CD4-positive, alpha-beta T cell treated with Interleukin-4 for 1 hour (primary cell): ENCODE measurements at places on chromosomes 7 and 10.

DNA sequence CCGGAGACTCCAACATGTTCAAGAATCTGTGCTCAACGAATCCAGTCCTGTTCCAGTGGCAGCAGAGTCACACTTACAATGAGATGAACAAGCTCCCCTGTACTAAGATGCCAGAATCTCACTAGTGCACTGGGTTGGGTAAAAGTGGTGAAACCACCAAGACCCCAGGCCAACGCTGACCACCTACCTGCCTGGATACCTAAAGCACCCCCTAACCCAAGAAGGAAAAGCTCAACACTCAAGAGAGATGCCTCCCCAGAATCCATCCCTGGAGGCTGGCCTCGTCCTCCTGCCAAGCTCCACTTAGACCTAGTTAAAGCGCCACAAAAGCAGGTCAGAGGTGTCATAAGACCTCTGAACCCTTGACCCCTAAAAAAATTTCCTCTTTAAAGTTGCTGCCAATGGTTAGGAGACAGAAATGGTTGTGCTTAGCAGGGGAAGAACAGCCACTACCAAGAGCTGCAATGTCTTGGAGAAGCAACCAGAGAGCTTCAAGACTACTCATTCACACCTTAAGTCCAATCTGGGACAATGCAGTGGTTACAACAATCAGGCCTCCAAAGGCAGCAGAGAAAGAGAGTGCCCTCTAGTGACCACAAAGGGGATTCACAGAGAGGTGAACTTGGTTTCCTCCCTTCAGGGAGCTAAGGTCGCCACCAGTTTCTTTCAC is 94.6 kb upstream of the MACROH2A2 start:
- DNase-seq, result no peak

GRCh38 chr7:85776691-85777345 is 590.0 kb upstream of the SEMA3D start:
- no peak for DNase-seq

DNA sequence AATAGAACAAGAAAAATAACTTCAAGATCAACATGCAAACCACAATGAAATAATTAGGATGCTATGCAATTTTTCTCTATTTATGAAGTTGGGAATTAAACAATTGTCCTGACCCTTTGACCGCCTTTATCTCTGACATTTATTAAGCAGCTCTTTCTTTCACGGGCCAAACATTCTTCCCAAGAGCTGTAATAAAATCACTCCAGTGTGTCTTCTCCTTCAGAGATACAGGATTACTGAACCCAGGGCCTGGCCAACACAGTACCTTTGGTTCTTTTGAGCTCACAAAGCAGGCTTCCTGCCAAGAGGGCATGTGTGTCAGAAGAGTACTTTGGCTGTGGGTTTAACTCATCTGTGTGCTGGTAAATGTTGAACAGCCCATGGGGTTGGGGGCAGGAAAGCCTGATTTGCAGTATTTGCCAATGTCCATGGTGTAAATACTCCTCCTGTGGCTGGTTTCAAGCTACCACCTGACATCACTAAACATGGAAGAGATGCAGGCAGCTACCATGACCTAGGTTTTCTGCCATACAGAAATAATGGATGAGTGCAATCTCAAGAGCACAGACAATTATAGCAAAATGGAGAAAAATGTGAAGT is 121.7 kb downstream of the FANK1 start:
- no peak for DNase-seq

GRCh38 chr10:102752934-102753664 is 9.4 kb downstream of the WBP1L start:
- DNase-seq, result peak; percentile 32

- no peak for DNase-seq
Measured at GRCh38 chr7:27300421-27300820, 57.8 kb downstream of the EVX1 start.

GRCh38 chr10:110553905-110554304 is 13.6 kb upstream of the SMC3 start:
- no peak for DNase-seq

DNA sequence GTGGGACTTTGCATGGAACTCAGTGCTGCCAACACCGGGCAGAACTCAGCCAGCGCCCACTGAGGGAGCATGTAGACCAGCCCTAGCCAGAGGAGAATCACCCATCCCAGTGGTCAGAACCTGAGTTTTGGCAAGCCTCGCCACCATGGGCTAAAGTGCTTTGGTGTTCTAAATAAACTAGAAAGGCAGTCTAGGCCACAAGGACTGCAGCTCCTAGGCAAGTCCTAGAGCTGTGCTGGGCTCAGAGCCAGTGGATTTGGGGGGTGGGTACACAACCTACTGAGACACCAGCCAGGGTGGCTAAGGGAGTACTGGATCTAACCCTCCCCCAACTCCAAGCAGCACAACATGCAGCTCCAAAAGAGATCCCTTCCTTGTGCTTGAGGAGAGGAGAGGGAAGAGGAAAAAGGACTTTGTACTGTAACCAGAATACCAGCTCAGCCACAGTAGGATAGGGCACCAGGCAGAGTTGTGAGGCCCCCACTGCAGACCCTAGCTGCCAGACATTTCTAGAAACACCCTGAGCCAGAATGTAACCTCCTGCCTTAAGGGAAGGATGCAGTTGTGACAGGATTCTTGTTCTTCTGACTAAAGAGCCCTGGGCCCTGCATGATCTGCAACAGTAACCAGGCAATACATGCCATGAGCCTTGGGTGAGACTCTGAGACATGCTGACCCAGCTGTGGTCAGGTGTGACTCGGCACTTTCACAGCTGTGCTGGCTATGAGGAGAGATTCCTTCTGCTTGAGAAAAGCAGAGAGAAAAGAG is 24.4 kb downstream of the GSDME start:
- DNase-seq, result no peak

- DNase-seq, result peak; percentile 76
Measured at GRCh38 chr10:29998142-29998808, 61.1 kb downstream of the JCAD start.

- peak; percentile 86 for DNase-seq
Measured at GRCh38 chr7:45001138-45001694, 1.2 kb downstream of the CCM2 start.

DNA sequence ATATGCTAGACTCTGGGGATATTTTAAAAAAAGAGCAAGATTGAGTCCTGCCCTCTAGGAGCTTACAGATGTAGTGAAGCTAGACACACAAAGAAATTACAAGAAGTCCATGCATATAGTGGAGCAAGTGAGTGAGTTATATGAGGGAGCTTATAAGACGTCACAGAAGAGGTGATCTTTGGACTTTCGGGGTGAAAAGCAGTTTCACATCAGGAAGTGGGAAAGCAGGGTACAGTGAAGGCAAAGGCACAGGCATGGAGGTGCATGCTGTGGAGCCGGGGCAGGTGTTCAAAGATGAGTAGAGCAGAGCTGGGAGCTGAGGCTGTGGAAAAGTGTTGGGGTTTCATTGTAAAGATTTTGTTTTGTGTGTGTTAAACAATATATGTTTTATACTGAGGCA is 38.5 kb upstream of the EXOC6 start:
- no peak for DNase-seq

GRCh38 chr10:72235544-72236279 is 19.6 kb upstream of the ASCC1 start:
- DNase-seq, result no peak
